Esophagus squamous epithelium (tissue), 5 donors: ENCODE measurements at places on chromosomes 2 and 18.

DNA sequence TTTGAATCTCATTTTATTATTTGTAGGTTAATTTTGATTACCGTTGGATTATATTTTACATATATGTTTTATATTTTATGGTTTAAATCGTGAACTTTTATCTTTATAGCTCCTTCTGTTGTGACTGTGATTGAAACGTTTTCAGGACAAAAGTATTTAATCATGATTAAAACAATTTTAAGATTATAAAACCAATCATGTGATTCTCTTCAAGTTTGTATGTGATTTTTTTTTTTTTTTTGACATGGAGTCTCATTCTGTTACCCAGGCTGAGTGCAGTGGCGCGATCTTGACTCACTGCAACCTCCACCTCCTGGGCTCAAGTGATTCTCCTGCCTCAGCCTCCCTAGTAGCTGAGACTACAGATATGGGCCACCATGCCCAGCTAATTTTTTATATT is 7.2 kb upstream of the RASGRP3 start:
- DNase-seq, result no peak

GRCh38 chr2:167258712-167259111 is 370.4 kb downstream of the XIRP2 start:
- no peak for DNase-seq

GRCh38 chr2:106161938-106162820 is 31.9 kb downstream of the UXS1 start:
- no peak for DNase-seq

GRCh38 chr2:15736396-15737180 is 144.9 kb downstream of the DDX1 start:
- DNase-seq, result no peak

DNA sequence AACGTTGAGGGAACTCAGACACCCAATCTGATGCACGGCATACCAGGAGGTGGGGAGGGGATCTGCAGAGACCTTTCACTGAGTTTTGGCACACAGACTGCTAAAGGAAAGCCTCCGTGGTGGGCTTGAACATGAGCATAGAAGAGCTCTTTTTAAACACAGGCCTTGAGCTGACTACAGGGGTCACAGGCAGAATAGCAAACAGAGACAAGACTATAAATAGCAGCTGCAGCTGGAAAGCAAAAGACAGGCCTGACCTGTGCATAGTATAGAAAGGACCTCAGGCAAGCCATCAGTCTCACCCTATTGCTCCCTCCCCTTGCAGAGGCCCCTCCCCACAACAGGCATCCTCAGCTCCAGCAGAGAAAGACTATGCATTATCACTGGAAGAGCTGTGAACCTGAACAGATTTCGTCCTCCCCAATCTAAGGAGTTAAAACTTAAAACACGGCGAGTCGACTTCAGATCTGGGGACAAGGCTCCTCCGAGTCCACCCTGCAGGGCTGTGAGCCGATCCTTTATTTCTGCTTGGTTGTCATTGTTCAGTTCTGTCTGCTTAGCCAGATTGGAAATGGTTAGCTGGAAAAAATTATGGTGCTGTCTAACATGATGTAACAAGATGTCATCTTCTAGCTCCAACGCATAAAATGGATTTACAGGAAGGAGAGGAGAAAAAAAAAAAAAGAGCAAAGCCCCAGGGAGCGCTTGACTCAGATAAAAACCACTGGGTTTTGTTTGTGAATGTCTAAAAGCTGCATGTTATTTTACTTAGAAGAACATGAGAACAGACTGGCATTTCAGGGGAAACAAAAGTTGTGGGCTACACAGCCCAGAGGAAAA is 25.2 kb upstream of the LCLAT1 start:
- no peak for DNase-seq
